ENCODE measurements at places on chromosomes 5 and 9.

DNA sequence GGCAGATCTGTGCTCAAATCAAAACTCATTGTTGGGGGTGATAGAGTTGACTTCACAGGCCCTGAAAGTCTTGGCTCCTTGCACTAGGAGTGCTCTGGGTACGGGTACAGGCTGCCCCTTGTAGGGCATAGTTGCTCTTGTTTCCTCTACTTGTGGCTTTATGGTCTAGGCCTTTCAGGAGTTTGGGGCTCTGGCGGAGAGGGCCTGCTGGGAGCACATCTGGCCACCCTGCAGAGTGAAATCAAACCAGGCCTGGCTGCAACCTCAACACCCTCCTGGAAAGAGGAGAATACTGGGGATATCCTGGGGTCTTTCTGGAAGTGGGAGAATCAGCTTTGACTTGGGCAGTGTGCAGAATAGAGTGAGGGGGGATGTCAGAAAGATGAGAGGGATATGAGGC, 1.5 kb downstream of the TGFBI start:
- no peak for DNase-seq

DNA sequence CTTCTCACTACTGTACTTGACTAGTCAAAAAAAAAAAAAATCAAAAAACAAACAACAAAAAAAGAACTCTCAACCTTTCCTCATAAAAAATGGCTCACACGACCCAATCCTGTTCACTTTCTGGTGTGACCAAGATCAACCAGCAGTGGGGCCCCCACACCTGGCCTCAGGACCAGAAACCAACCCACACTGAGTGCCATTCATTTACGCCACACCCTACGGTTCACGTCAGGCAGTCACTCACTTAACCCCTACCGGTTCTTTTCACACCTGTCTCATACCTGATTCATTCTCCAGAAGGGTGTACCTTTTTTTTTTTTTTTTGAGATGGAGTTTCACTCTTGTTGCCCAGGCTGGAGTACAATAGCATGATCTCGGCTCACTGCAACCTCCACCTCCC, 5.7 kb downstream of the SUSD1 start:
- no peak for DNase-seq

DNA sequence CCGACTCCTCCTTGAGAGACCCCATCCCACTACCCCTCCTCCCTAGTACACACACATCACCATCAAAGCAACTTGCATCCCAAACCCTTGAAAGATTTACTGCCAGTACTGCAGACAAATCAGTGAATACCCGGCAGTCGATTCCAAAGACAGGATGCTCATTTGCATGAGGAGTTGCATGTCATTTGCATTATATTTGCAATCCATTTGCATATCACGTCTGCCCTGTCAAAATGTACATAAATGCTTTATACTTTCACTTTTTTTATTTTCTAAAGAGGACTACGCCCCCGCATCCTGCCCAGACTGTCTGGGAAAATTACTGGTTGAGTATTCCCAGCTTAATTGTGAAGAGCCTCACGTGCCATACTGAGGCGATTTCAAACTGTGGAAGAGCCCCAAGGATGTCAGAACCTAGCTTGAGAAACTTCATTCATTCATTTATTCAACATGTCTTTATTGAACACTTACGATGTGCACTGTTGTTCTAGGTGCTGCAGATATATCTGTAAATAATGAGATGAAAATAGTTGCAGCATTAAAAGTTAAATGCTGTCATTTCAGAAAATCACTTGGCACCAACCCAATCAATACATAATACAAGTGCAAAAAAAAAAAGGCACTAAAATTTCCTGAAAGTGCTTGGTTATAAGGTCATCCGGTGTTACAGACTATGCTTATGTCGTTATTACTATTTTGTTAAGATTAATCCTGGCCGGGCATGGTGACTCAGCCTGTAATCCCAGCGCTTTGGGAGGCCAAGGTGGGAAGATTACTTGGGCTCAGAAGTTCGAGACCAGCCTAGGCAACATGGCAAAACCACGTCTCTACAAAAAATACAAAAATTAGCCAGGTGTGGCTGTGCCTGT, 17.2 kb upstream of the SIL1 start:
- no peak for DNase-seq

GRCh38 chr9:129069862-129070641, 10.9 kb upstream of the DOLPP1 start:
- no peak for DNase-seq

DNA sequence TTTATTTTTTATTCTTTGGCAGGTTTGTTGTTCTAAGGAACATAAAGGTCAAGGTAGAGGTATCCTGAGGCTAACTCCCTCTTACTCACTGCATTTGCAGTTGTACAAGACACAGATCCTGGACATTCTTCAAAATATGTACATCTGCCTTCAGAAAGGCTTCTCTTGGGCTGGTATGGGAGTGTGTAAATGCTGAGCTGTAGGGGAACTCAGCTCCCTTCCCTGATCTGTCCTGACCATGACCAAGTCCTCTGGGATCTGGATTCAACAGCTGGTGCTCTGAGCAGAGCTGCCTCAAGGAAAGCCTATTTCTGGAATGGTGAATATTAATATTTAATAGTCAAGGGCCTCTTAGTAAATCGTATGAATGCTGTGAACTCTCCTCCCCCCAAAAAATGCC, 117.4 kb downstream of the PRKACG start:
- no peak for DNase-seq

GRCh38 chr5:179120951-179121666, 60.9 kb downstream of the ZNF354C start:
- no peak for DNase-seq

DNA sequence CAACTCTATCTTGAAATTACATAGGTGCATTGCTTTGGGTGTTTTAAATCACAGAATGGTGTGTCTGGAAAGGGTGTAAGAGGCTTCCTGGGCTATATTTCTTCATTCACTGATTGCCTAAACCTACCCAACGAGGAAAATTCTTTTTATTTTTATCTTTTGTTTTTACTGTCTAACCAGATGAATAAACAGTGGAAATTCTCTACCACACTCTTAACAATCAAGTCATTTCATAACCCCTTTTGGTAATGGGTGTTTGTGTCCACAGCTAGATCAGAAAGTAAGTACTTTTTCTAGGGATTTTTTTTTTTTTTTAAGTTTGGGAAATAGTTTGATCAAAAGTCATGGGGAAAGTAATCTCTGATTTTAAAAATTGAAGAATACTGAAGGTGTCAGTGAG, 27.6 kb upstream of the C5orf47 start:
- no peak for DNase-seq

DNA sequence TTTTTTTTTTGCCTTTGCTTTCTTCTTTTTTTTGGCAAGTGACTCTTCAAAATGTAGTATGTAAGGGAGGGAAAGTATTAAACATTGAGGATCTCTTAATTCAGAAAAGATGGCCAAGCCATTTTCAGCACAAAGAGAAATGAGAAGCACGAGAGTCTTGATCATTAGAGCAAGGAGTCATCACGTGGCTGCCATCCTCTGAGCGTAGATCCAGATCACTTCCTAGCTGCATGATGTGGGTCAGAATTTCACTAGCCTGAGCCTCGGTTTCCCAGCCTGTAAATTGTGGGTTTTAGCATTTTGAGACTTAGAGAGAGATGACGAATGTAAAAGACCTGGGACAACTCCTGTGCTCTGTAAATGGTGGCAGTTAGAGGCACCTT, 312.9 kb downstream of the ARHGEF28 start:
- DNase-seq, result no peak

- no peak for DNase-seq
These were observed 375.7 kb downstream of the NTRK2 start for GRCh38 chr9:85045271-85045670.

- peak; percentile 3 for DNase-seq
These were observed 18.4 kb upstream of the F2RL2 start for GRCh38 chr5:76641514-76642120.

- DNase-seq, result no peak
These were observed 50.1 kb upstream of the PDE4D start for GRCh38 chr5:59943452-59944113.

DNA sequence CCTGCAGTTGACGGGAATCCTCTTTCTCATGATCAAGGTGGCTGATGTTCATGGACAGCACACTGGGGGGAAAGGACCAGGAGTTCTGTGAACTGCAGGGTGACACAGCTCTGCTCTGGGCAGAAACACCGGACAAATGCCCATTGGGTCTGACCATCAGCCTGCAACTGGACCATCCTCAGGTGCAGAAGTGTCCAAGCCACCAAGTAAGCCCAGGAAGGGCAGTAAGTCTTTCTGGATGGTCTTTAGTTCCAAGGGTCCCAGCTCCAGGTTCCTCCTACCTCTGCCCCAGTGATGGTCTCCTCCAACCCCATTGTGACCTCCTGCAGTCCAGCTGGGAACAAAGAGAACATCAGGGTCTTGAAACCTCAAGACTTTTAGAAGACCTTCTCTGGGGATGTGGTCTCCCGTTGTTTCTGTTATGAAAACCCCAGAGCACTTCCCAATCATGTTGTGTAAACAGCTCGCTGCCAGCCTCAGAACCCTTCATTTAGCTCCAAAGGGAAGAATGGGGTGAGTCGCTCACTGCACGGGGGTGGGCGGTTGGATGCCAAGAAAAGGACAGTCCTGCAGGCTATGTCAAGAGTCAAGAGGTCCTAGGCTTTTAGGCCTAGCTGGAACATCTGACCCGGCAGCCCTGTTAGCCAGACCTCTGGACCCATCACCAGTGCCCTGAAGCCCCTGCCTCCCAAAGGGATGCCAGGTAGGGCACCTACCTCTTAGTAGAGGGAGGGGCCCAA, 41.8 kb upstream of the TCF7 start:
- DNase-seq, result no peak

GRCh38 chr5:31530541-31531265, 1.2 kb downstream of the DROSHA start:
- no peak for DNase-seq

DNA sequence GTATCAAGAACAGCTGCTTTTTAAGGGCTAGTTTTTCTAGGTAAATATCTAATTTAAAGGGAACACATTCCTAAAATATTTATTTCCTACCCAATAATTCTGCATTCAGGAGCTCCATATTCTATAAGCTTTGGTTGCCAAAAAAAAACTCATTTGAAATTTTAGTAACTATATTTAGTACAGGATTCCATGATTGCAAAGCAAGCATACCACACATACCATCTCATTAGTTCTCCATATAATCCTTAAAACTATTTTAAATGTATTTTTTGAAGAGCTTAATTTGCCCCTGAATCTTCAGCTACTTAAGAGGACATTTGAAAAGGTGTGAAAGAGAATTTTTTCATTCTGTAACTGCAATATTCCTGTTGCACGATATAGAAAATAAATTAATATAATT, 877.0 kb downstream of the NR2F1-AS1 start:
- DNase-seq, result no peak

- no peak for DNase-seq
These were observed 4.1 kb downstream of the NFIL3 start for GRCh38 chr9:91419222-91420191.

DNA sequence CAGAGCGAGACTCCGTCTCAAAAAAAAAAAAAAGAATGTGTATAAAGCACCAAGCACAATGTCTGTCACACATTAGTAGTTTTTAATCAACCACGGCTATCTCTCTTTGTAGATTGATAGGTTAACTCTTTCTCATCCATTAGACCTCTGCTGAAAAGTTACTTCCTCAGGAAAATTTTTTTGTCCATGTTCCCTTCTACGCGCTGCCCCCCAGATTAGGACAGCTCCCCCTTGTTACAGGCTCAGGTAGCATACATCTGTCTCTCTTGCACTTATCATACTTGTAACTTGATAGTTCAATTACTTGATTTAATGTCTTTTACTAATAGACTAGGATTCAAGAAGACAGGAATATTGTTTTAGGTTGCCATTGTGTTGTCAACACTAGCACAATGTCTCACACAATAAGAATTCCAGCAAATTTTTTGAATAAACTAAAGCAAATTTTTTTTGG, 1.5 kb downstream of the SPDL1 start:
- DNase-seq, result no peak

DNA sequence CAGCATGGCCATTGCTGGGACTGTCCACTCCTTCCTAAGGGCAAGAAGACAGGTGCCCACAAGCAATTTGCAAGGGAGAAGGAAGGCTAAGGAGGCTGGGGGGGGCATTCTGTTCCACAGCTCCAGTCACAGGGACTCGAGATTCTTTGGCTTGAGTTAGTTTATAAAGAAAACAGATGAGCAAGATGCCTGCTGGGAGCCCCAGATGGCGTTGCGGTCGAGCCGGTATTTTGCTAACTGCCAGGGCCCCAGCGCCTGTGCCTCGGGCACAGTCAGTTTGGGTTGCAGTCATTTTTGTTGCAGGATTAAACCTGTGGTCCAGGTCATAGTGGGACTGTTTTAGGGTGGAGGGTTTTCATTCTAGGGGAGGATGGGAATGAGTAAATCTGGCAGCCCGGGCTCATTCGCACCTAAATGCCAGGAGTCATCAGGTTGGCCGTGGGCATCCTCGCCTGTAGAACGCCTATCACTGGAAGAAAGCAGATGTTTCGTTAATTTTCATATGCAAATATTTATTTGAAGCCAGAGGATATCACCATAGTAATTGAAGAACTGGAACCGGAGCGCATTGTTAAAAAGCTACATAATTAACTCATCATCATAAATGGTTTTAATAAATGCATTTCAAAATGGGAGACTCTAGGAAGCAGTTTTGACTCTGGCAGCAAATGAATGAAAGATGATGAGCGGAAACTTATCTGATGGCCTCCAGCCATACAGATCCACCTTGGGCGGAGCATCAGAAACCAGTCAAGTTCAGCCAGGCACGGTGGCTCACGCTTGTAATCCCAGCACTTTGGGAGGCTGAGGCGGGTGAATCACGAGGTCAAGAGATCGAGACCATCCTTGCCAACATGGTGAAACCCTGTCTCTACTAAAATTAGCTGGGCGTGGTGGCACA, 87.1 kb upstream of the FCN2 start:
- DNase-seq, result no peak

- no peak for DNase-seq
These were observed 47.0 kb upstream of the SELENOP start for GRCh38 chr5:42858687-42859086.

DNA sequence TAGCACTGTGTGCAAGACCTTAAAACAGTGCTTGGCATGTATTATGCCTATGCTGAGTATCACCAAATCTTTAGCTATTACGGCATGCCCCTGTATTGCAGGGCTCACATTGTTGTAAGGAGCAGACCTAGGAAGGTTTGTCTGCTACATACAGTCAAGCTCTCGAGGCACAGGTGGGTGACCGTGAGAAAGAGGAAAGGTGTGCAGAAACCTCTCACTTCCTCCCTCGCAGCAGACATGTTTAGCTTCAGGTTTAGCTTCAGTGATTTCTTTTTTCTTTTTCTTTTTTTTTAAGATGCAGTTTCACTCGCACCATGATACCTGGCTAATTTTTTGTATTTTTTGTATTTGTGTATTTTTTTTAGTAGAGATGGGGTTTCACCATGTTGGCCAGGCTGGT, 275.8 kb upstream of the RIOK2 start:
- DNase-seq, result peak; percentile 31

All from GM06990 (cell line).